Cerebellar nuclear complex (tissue), 1 donor: ENCODE measurements at places on chromosomes 16 and 17.

GRCh38 chr16:84423416-84423837 is 55.1 kb downstream of the ATP2C2 start:
- no peak for DNase-seq

DNA sequence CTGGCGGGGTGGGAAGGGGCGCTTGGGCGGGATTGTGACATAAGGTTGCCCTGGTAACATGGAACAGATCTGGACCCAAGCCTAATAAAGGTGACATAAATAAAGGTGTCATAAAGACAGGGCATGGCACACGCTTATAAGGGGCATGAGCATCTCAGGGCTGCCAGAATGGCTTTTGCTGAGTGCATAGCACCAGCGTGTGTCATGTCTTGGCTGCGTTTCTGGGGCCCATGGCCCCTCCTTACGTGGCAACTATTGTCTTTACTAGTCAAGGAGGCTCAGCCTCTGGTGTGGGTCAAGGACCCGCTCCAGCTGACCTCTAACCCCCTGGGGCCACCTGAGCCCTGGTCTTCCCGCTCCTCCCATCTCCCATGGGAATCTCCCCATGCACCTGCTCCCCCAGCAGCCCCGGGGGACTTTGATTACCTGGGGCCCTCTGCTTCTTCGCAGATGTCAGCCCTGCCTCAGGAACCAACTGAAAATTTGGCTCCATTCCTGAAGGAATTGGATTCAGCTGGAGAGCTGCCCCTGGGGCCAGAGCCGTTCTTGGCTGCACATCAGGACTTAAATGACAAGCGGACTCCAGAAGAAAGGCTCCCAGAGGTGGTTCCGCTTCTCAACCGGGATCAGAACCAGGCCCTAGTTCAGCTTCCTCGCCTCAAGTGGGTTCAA is 13.9 kb downstream of the LRRC37B start:
- DNase-seq, result no peak

GRCh38 chr17:44775838-44776621 is 17.2 kb downstream of the ADAM11 start:
- DNase-seq, result no peak

DNA sequence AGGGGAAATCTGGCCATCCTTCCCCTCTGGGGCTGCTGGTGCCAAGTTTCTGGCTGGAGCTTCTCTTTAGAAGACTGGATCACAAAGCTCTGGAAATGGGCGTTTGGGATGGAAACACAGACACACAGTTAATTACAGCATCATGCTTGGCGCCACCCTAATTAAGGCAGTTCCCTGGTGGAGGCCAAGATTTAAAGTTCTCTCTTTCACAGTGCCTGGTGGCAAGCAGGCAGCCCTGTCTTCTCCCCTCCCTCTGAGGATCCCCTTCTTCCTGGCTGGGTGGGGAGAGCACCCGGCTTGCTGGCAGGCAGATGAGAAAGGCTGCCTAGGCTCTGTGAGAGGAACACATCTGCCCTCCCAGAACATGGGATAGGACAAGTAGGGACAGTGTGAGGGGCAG is 59.0 kb upstream of the NKD1 start:
- no peak for DNase-seq

DNA sequence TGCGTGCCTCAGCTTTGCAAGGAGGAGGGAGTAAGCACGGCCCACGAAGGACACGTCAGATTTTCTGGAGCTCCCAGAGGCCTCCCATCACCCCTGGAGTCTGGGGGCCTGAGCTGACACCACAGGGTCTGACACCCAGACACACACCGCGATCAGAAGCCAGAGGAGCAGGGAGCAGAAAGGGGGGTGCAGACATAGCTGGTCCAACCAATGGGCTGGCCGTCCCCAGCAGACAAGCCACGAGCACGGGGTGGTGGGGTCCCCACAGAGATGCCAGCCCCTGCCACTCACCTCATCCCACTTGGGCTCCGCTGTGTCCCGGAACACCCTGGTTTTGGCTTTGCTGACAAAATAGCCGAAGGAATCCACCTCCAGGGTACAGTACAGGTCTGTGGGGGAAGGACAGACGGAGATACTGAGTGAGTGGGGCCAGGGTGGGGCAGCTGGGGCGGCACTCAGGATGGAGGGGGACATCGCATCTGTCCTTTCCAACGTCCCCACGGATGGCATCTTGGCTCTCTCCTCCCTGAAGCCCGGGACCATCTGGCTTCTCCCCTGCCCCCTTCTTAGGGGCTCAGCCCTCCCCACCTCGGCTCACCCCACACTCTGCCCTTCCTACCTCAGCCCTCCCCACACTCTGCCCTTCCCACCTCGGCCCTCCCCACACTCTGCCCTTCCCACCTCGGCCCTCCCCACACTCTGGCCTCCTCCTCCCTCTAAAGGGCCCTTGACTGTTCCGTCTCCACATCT is 53.5 kb downstream of the TIMM22 start:
- no peak for DNase-seq

DNA sequence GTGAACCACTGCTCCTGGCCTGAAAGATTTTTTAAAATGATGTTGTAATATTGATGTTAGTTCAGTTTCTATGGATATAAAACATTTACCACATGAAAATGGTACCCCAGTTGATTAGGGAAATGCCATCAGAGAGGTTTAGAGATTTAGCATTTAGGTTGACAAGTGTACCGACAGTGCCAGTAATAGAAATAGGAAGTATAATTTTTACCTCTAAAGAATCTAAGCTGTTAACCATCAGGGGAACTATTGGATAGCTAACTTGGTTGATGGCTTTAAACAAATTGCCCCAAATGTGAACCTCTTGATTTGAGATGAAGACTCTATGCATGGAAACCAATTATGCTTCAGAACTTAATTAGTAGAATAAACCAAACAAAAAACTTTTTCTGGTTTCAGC is 6.4 kb downstream of the CBFB start:
- DNase-seq, result no peak

DNA sequence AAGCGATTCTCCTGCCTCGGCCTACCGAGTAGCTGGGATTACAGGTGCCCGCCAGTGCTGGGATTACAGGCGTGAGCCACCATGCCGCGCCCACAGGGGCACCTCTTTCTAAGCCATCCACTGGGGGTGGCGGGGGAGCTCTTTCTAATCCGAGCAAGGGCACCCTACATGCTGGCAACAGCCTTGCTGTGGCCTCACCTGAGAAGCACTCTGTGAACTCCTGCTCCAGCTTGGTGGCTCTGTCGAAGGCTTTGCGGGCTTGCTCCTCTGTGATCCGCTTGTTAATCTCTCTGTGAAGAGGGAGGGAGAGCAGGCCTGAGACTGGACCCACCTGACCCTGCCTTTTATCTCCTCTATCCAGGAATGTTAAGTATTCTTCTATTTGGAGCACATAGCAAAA is 11.9 kb upstream of the ASGR1 start:
- no peak for DNase-seq

- DNase-seq, result no peak
Observed at GRCh38 chr17:11618861-11619566, 20.7 kb downstream of the DNAH9 start.

DNA sequence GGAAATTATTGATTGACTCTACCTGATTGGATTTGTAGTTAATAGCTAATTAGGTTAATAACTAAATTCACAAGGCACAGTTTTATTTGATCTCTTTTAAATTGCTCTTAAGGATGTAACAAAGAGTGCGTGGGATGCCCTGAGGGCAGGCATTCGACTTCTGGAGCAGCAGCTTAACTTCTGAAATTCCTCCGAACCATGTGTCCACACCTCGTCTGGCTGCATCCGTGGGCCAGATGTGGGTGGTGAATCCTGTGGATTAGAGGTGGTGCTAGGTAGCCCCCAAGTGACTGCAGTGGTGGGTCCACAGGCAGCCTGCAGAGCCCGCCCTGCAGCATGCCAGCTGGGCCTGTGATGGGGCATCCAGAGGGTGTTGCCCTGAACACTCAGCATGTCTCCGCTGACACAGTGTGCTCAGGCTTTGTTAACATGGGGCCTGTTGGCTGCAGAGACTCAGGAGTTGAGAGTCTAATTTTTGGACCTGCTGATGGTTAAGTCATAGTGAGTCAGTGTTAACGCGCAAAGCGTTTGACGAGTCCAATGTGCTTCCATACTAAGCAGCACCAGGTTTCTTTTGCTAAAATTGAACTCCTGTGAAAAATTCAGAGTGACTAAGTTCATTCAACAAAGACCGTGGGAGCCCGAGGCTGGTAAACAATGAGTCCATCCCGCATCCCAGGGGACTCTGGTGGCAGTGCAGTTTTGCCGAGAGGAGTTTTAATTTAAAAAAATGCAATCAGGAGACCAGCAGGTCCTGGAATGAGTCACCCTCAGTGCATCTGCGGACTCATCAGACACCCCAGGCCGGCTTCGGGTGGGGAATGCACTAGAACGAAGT is 3.8 kb upstream of the NPB start:
- DNase-seq, result no peak

DNA sequence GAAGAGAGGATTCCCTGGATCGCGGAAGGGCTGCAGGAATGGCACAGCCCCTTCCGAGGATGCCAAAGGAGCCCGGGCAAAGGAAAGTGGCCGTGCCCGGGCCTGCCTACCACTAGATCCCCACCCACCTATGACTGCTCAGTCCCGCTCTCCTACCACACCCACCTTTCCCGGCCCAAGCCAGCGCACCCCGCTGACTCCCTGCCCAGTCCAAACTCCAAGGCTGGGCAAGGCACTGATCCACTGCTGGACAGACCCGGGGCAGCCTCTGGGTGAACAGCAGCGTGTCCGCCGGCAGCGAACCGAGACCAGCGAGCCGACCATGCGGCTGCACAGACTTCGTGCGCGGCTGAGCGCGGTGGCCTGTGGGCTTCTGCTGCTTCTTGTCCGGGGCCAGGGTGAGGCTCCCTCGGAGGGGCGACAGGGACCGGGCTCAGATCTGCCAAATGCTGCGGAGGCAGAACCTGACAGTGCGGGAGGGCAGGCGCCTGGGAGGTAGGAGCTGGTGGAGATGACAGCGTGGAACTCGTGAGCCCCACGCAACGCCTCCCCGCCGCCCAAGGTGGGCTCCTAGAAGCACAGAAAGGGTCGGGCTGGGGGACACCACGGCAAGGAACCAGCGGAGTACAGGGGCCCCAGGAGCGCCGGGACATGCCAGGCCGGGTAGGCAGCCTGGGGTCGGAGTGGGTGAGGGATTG is at the start of gene CES2:
Gene CES2, plus strand, starts transcription at position 203 of the 698 bp plus-strand sequence. Its CDS starts 120 bp downstream, at position 323.
- DNase-seq, result no peak

- no peak for DNase-seq
Observed at GRCh38 chr16:964356-965035, 6.3 kb downstream of the LMF1 start.

DNA sequence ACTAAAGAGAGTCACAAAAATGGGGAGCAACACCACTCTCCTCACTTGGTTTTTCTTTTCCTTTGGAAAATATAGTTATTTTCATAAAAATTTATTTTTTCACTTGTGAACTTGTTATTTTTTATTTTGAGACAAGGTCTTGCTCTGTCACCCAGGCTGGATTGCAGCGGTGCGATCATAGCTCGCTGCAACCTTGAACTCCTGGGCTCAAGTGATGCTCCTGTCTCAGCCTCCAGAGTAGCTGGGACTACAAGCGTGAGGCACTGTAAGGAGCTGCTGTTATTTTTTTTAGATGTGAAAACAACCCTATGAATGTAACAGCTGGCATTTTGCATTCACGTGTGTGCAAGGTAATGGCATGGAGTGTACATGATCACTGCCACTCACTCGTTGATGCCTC is 24.9 kb downstream of the LRRC75A start:
- DNase-seq, result no peak

DNA sequence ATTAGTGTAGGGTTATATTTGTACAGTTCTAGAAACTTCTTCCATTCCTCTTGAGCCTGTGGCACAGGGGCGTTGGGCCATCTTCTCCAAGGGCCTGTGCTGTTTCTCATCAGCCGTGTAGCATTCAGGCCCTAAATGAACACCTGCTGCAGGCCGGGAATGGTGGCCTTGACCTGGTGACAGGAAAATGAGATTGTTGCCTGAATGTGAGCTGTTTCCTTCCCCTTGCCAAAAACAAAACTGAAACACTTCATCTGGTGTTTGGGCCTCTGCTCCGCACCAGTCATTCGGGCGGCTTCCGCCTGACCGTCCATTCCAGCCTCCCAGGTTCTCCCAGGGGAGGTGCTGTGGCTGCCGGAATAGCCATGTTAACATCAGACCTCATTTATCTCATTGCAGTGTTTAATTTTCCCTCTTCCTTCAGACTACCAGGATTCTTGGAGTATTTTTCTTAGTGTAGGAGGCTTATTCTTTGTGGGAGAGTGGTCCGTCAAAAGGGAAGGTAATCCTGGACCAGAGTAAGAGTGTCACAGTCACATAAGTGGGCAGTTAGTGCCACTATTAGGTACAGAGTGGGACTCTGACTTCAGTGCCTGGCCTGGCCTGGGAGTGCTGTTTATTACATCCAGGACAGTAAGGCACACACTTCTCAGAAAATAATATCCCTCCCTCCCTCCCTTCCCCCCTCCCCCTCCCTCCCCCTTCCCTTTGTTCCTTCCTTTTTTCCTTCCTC is 61.9 kb downstream of the WWP2 start:
- no peak for DNase-seq

GRCh38 chr16:9953908-9954570 is 228.2 kb downstream of the GRIN2A start:
- no peak for DNase-seq

DNA sequence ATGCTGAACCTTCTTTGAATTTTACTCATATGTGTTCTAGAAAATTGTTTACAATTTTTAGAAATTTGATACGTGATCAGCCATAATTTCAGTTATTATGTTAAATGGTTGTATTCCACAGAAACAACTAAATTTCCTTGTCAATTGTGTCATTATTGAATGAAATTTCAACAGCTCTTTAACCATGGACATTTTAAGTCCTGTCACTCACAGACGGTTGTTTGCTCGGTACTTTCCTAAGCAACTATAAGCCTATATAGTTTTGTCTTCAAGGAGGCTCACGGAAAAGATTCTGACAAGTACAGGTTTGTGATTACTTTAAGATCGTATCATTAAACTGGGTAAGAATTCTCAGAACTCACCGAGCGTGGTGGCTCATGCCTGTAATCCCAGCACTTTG is 31.8 kb downstream of the SLC39A11 start:
- DNase-seq, result no peak

GRCh38 chr17:73138541-73139138 is 26.2 kb upstream of the SSTR2 start:
- DNase-seq, result no peak

DNA sequence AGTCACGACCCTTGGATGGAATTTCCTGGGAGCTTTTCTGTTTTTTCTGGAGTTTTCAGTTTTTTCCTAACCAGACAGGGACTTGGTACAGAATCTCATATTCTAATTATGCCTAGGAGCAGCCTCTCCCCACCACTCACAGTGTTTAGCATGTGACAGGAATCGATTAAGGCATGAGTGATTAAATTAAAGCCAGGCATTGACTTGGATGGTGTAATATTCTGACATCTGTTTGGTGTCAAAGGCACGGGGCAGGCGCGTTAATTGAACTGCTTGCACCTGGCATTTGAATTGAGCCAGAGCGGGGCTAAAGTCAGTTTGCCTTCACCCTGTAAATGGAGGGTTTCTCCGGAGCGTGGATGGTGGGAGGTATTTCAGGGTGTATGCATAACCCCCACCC is 11.9 kb downstream of the MAPT start:
- DNase-seq, result no peak

GRCh38 chr17:27466376-27466742 is 10.1 kb downstream of the KSR1 start:
- DNase-seq, result no peak
